ENCODE measurements at places on chromosomes 16 and 17.

GRCh38 chr16:81544261-81544660 is 99.7 kb downstream of the CMIP start:
- no peak for DNase-seq

DNA sequence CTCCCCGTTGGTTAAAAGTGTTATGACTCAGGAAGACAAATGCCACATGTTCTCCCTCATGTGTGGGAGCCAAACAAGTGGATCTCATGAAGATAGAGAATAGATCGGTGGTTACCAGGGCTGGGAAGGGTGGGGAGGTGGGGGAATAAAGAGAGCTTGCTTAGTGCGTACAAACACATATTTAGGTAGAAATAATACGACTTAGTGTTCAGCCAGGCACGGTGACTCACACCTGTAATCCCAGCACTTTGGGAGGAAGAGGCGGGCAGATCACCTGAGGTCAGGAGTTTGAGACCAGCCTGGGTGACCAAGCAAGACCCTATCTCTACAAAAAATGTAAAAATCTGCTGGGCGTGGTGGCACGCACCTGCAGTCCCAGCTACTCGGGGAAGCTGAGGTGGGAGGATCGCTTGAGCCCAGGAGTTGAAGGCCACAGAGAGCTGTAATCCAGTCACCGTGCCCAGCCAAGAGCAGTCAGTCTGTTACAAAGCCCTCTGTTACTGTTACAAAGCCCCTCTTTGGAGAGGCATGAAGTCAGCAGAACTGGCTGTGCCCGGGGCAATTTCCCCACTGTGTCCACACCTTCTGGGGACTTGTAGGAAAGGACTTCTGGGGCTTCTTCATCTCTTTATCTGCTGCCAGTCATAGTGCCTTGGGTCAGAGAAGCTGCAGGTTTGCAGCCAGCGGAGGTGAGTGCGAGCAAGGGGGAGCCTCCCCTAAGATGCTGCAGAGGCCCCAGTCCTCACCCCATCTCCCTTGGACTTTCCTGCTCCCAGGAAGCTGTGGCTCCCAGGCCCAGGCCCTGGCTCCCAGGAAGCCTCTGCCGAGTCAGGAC is 4.3 kb upstream of the ALDH3A1 start:
- DNase-seq = no peak

DNA sequence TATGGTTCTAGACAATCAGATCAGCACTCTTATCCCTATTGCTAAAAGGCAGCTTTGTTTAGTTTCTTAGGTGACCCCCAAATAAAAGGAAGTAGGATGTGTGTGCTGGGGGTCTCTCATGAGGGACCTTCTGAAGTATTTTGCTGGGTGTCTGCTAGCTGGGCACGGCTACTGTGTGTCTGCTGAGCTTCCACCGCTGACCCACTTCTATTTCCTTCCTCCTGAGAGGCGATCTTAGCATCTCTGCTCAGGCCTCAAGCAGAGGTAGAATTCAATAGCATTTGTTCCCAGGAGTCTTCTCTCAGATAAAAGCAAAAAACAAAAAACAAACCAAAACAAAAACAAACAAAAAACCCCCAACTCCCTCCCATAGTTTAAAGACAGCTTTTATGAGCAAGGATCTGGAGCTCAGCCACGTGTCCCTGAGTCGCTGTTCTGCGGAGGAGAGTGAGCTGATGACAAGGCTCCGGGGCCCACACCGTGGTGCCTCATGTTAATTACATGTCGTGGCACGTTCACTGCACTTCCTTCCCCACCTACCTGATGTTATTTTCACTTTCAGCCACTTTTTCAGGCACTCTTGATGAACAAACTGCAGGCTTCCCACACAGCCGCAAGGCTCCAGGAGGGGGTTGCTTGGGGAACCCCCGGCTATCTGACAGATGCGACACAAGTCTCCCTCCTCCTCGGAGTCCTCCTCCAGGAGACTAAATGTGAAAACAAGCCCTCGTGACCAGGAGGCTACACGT is 83.5 kb downstream of the MARCHF10 start:
- DNase-seq = peak; percentile 57

DNA sequence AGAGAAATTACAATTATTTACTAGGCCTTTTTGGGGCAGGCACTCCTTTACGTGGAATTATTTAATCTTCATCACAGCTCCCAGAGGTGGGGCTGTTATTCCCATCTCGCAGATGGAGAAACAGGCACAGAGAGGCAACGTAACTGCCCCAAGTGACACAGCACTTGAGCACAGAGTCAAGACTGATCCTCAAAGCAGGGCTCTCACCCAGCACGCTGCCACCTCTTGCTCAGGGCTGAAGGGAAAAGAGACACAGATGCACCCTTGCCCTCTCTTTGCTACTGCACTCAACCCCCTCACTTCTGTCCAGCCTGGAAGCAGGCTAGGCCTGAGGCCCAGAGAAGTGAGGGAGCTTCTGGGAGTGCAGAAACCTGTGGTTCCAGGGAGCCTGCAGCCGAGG is 4.4 kb downstream of the ADAM11 start:
- DNase-seq = no peak

DNA sequence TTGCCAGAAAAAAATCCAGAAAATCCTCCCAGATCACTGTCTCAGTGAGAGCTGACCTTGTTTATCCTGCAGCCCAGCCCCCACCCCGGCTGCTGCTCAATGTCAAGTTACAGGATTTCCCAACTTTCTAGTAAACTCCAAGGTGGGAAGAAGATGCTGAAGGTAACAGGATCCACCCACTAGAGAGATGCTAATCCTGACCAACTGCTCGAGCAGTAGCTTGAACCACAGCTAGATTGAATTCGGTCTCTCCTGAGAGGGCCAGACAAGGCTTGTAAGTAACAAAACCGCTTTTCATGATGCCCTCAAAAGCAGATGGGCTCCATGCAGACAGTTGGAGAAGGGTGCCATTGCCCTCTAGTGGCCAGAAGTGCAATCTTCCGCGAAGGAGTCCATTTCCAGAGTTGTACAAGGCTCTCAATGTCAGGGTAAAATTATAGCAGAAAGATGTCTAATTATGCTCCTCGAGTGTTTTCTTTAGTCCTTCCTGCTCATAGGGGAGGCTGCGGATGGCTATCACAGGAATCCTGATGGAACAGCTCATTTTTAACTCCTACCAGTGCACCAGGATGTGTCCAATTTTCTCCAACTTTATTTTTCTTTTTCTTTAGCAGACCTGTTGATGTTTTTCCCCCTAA is 3.9 kb downstream of the CDH11 start:
- no peak for DNase-seq

DNA sequence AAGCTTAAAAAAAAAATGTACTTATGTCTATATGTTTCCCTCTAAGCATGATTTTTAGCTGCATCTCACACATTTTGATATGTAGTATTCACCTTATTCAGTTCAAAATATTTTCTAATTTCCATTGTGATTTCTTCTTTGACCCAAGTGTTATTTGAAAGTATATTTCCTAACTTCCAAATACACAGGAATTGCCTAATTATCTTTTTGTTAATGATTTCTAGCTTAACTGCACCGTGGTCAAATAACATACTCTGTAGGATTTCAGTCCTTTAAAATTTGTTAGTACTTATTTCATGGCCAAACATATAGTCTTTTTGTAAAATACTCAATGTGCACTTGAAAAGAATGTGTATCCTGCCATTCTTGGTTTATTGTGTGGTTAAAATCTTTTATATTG is 11.3 kb downstream of the TMEM220 start:
- DNase-seq = no peak

- no peak for DNase-seq
Measured at GRCh38 chr17:17940441-17940911, 31.7 kb downstream of the TOM1L2 start.

All from stimulated activated CD4-positive, alpha-beta T cell treated with anti-CD3 and anti-CD28 coated beads, TNF-alpha, amount 100 ng/mL, for 1 hour (primary cell).